ENCODE measurements at places on chromosomes 2 and 18.
A peak's percentile ranks its signal among the peaks of the same experiment; 100 is the strongest.

DNA sequence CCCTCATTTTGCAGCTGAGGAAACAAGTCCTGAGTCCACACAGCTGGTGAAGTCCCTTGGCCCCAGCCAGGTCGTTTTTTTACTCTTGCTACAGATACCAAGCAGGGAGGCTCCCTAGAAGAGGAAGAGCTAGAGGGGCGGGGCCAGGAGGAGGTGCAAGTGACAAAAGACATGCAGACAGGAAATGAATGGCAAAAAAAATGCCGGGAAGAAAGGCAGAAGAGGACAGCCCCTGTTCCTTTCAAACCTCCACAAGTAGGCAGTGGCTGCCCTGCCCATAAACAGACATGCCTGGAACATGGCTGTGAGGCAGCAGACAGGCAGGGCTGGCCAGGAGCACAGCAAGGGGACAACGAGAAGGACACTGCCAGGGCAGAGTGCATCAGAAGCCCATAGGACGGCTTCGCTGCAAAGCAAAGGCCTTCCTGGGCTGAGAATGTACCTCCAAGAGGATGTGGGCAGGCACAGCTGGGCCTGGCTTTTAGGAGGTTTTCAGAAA lies 108.7 kb downstream of the ZBTB7C start:
- no peak for DNase-seq

DNA sequence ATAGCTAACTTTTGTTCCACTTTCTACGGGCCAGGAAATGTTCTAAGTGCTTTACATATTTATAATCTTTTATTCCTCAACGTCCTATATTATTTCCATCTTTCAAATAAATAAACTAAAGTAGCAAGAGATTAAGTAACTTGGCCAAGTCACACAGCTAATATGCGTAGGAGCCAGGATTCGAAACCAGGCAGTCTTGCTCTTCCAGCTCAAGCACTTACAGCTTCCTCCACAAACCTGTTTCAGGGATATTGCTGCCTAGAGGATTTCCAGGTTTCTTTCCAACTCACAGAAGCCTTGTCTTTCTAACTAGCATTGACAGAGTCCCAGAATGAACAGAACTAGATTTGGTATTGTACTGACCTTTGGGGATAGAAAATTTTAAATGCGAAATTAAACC lies 102.5 kb downstream of the FIGN start:
- DNase-seq: no peak

- no peak for DNase-seq
Measured at GRCh38 chr2:29394981-29395350, 279.8 kb downstream of the CLIP4 start.

DNA sequence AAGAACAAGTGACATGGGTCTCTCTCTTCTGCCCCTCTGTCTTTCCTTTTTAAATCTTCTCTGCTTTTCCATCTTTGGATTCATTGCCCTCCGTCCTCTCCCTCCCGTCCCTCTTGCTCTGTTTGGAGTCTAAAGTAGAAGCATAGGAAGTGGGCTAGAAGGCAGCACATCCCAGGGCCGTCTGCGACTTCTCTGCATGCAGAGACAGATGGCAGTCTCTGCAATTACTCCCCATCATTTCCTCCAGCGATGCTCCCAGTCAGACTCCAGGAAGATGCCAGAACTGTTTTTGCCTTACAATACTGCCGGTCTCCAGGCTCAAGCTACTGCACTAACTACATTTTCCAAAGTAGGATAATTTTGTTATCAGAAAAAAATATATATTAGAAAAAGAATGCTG lies 35.2 kb upstream of the LPIN2 start:
- no peak for DNase-seq

- DNase-seq: no peak
Measured at GRCh38 chr18:5519448-5520298, 24.1 kb downstream of the EPB41L3 start.

DNA sequence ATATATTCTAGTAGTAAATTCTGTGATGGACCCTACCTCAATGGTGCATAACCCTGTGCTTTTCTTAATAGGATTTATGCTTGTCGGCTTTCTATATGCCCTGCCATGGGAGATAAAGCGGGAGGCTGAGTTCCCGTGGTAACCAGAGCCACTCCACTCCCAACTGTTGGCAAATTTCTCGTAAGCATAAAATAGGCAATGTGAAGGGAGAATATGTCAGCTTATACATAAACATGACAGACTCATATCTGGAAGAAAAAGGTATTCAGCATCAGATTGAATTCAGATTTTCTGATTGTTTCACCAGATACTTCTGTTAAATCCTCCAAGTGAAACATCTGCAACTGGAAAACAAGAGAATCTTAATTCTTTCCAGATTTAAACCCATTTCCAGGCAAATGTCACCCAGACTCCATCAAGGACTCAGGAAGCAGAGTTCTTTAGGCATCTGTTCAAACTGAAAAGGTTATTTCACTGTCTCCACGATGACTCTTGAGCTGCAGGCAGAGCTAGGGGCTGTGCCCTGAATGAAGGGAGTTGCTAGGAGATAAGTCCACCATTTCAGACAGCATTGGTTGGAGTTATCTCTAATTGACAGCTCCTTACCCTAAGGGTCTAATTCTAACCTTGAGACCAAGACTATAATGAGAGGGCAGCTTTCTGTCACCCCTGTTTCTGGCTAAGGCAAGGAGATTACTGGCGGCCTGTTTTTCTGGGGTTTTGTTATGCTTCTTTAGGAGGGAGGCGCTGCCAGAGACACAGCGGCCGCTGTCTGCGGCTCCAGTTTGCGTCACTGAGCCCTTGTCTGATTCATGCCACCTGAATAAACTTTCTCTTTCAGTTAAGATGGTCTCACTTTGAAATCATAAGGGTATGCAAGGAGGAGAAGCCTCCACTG lies 381.3 kb downstream of the SOX11 start:
- DNase-seq: no peak

DNA sequence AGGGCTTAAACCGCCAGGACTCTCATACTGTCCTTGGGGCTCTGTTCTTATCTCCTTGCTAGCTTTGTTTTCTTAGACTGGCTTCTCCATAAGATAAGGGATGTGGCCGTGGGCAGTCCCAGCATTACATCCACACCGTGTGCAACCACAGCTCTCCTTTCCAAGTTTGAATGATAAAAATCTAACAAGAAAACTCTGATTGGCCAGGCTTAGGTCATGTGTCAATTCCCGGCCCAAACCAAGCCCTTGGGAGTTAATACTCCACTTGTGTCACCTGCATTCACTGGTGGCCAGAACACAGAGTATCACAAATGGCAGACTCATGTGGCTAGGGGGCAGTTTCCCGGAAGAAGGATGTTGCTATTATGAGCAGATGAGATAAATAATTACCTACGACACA lies 43.2 kb upstream of the KDM3A start:
- DNase-seq: no peak

- DNase-seq: peak; percentile 3
Measured at GRCh38 chr2:46298522-46299353, 1.5 kb downstream of the EPAS1 start.

DNA sequence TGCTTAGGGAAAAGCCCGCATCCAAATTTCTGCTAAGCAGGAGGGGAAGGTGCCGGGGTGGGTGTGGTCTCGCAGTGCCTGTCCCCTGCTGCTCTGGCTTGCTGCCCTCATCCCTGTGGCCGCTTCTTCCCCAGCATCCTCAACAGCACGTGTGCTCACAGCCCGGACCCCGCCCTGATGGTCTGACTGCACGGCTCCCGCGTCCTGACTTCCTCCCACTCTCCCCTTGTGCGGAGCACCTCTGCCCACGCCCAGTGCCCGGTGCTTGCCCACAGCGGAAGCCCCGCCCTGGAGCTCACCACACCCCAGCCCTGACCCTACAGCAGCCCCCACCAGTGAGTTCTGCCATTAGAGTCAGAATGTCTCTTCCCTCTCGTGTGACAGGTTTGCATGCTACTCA lies 277.9 kb downstream of the NDUFA10 start:
- no peak for DNase-seq

GRCh38 chr2:5685225-5685624 lies 7.0 kb upstream of the SOX11 start:
- DNase-seq: no peak

DNA sequence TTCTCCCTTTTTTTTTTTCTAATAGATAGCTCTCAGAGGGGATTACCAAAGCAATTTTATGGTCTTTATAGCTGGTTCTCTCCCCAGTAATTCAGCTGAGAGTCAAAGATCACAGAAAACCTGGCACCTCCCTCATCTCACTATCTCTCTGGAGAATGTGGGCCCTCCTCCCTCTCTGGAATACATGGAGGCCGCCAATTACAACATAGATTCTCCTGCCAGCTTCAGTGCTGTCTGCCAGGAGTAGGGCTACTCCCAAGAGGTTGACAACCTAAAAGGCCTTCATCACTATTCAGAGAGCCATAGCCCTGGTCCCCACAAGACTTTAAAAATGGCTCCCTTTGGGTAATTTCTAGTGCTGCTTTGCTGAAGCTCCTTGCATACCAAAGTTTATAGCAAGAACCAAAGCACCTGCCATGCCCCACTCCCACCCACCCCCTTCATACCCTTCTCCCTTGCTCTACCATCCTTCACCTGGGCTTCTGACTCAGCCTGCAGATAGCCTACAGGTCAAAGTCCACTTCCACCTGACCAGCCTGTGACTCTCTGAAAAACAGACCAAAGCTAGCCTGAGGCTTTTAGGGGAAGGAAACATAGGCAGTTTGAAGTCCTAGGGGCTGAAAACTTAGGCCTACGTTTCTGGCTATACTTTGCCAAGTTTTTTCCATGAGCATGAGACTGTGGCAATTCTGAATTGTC lies 472.3 kb downstream of the TNS1 start:
- DNase-seq: no peak

DNA sequence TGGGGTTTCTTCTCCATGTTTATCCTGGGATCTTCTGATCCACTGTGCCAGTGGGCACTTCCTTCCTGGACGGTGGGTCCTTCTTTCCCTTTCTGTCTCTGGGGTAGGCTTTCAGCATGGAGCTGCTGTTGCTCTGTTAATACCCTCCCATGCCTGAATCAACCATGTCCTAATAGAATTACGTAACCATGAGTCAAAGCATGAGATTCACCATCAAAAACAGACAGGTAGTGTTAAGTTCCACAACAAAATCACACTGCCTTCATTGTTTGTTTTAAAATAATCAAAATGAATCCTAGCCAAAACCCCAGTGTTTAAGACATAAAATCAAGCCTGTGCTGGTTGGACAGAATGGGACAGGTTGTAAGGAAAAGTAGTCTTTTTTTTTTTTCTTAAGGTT lies 37.5 kb downstream of the GNAL start:
- DNase-seq: no peak

DNA sequence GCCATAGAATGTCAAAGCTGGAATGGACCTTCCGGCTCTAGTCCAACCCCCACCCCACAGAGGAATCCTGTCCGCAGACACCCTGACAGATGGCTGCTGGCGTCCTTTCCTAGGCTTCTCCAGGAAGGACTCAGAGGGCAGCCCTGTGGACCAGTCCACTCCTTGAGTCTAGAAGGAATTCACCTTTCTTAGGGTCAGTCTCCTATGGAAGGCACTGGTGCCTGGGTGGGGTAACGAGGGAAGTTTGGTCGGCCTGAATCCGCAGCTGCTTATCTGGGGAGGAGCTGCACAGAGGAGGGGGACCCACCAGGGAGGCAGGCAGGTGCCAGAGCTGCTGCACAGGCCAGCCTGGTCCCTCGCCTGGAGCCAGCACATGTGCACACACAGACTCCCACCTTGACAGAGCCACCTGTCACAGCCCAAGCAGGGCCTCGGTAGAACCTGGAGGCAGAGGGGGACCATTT lies 2.5 kb downstream of the DNMT3A start:
- DNase-seq: no peak

DNA sequence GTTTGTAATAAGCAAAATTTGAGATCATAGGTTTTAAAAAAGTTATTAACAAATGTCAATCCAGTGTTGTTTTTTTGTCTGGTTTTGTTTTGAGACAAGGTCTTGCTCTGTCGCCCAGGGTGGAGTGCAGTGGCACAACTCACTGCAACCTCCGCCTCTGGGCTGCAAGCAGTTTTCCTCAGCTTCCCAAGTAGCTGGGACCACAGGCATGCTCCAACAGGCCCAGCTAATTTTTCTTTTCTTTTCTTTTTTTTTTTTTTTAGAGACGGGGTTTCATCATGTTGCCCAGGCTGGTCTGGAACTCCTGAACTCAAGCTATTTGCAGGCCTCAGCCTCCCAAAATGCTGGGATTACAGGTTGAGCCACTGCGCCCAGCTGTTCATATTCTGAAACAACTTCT lies 31.3 kb downstream of the GALNT3 start:
- DNase-seq: no peak

- DNase-seq: no peak
Measured at GRCh38 chr2:203713381-203713780, 6.9 kb downstream of the CD28 start.

DNA sequence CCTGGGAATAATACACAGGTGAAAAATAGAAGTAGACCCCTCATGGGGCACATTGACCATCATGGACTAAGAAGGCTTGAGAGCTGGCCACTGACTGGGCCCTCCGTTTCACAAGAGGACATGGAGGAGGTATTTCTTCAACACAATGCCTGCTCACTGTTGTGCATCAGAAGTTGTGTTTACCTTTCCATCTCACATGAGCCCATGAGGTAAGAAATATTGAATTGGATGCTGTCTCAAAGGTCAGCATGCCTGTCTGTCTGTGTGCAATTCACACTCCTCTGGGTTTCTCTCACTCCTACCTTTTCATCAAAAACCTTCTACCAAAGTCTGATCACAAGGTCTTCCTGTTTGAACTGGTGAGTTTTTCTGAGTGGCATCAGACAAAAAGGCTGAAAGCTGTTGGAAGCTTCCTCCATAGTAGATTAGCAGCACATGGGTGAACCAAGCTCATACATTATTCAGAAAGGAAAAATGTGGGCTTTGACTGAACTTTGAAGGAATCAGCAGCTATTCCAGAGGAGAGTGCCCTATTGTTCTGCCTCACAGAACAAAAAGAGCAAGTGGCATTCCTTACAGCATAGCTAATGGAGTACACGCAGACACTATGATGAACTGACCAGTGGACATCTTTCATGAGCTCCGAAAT lies 143.2 kb upstream of the RND3 start:
- DNase-seq: no peak

DNA sequence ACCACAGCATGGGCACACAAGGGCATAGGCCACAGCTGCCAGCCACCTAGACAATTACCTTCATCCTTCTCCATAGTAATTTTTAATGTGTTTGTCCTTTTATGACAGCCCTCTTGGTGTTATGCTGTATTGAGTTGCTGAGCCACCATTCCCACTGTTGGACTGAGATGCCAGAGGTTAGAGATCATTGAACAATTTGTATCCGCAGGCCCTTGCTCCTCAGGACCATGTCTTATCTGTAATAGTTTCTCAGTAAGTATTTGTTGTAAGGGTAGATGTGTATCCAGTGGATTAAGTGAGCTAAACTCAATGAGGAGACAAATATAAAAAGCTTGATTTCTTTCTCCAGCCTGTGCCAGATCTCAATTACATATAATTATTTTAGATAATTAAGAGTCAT lies 832.8 kb upstream of the ID2 start:
- DNase-seq: no peak

DNA sequence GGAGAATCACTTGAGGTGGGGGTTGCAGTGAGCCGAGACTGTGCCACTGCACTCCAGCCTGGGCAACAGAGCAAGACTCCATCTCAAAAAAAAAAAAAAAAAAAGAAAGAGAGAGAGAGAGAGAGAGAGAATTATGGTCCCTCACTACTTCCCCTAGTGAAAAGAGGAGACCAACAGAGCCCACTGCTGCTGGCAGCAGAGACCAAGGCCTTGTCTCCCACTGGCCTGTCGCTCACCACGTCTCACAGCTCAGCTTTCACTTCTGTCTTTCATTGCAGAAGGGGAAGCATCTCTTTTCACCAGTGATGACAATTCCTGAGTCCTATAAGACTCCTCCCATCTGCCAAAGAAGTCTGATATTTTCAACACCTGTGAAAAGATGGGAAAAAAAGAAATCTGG lies 81.3 kb downstream of the CLHC1 start:
- DNase-seq: no peak

Data from activated T-helper 9 cell treated with anti-CD3 and anti-CD28 coated beads, Interleukin-2, amount 50 U/mL, for 16 hours (primary cell).